Tibial nerve (tissue), 4 donors: ENCODE measurements at places on chromosomes 16 and 17. TPM values are rescaled to one million over a fixed set of nuclear protein-coding genes. Genes with fewer than 3 reads are reported as not detected.

DNA sequence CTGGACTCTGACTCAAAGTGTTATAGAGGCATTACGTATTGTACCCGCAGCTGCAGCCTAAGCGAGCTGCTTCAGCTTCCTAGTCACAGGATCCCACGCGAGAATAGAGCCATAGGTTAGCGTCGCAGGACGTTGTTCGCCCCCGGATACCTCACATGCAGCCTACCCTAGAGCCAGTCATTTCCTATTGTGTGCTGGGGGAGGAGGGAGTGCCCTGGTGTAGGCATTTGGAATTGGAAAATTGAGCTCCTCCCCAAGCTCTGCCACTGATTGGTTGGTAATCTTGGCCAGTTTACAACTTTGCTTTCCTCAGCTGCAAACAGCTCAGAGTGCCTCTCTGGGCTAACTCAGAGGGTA lies 530 bp downstream of the NAA60 start:
- no peaks in the 10 kb centered on the region for H3K4me1 ChIP-seq
- no peaks in the 10 kb centered on the region for H3K36me3 ChIP-seq
- DNase-seq, result no peak

The HOXB13 gene
- total RNA-seq, result not detected

DNA sequence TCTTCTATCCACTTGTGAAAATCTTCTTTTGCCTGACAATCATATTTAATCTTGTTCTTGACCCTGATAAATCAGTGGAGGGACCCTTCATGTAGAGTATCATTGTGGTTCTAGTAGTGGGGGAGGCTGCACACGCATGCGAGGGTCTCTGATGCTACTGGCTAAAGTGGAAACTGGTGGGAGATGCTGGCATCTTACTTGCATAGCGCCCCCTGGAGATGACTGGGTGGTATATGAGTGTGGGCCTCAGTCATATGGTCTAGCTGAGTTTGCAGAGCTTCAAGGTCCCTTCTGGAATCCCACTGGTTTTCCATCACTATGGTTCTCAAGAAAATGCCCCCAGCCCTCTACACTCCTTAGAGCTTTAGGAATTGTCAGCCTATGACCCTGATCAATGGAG lies 236.4 kb upstream of the AXIN2 start:
- no peaks in the 10 kb centered on the region for H3K36me3 ChIP-seq
- no peak for DNase-seq
- no peaks in the 10 kb centered on the region for H3K4me1 ChIP-seq

DNA sequence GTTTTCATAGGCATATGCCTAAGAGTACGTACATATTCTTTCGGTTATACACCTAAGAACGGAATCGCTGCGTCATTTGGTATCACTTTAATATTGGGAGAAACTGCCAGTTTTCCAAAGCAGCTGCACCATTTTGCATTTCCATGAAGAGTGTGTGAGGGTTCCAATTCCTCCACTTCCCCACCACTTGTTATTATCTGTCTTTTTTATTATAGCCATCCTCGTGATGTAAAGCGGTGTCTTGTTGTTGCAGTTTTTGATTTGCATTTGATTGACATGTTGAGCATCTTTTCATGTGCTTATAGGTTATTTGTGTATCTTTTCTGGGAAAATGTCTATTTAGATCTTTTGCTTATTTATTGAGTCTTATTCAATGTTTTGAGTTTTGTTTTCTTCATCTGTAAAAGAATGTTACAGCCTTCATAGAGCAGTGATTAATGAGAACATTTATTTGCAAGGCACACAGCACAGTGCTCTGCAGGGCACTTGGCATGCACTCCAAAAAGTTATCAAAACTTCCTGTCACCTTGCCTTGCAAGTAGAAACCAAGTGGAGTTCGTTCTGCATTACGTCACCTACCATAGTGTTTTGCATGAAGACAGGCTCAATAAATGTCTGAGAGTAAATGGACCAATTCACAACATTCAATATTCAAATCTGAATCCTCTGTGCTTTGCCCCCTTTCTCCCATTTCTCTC lies 26.6 kb upstream of the ST6GALNAC1 start:
- H3K4me1 ChIP-seq, result no peaks in the 10 kb centered on the region
- H3K27me3 ChIP-seq, result no peaks in the 10 kb centered on the region
- no peak for DNase-seq
- H3K4me3 ChIP-seq, result no peak overlapping the region
- no peak overlapping the region for H3K27ac ChIP-seq

- no peak overlapping the region for H3K27ac ChIP-seq
- no peaks in the 10 kb centered on the region for H3K27me3 ChIP-seq
- H3K4me1 ChIP-seq, result no peaks in the 10 kb centered on the region
Observed at GRCh38 chr16:26701243-26701886, 365.4 kb upstream of the C16orf82 start.
